ENCODE measurements at places on chromosomes 16 and 17.
A peak's percentile ranks its signal among the peaks of the same experiment; 100 is the strongest.

DNA sequence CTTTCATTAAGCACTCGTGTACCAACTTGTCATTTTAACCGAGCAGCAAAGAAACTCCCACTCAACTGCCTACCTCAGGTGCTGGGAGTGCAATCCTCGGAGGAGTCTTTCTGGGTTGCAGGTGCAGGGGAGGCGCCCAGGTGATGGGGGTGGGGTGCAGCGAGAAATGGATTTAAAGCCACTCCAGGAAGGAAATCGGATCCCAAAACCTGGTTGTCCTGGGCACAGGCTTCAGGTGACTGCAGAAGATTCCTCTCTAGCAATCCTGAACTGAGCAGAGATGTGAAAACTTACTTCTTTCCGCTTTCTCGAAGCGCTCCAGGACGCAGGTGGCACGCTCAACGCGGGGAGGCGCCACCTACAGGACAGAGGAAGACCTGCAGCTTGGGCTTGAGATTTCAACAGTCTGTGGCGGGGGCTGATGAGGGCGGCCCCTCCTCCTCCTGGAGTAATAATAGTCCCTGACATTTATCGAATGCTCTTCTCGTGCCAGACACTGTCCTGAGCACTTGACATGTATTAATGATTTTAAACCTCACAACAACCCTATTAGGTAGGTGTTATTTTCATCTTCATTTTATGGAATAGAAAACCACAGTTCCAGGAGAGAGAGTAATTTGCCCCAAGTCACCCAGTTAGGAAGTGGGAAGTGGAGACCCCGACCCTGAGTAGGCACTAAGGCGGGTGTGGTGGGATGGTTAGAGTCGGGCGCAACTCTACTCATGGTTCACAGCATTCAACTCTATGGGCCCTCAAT lies 27.2 kb upstream of the SKAP1 start:
- DNase-seq = peak; percentile 81

- no peak for DNase-seq
Observed at GRCh38 chr17:10286324-10286723, 86.5 kb downstream of the MYH13 start.

GRCh38 chr16:80990577-80990976 lies 16.1 kb downstream of the CMC2 start:
- DNase-seq = no peak

- DNase-seq = no peak
Observed at GRCh38 chr16:47970291-47970931, 185.4 kb downstream of the ABCC12 start.

GRCh38 chr17:19418251-19418992 lies 7.4 kb downstream of the RNF112 start:
- DNase-seq = peak; percentile 52

DNA sequence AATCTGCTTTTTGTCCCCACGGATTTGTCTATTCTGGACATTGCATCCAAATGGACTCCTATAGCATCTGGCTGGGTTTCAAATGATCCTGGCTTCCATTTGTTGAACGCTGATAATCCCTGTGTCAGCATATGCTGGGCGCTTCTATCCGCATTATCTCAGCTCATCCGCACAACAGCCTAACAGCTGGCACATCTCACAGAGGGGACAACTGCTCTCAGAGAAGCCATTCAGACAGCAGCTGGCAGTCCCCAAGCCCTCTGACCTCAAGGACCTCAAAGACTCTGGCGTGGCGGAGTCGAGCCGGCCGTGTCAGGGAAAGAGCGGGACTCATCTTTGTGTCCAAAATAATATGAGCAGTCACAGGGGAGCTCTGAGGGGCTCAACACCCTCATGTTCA lies 82.3 kb downstream of the NT5M start:
- no peak for DNase-seq

GRCh38 chr17:77631307-77631706 lies 327.2 kb upstream of the TNRC6C start:
- no peak for DNase-seq

DNA sequence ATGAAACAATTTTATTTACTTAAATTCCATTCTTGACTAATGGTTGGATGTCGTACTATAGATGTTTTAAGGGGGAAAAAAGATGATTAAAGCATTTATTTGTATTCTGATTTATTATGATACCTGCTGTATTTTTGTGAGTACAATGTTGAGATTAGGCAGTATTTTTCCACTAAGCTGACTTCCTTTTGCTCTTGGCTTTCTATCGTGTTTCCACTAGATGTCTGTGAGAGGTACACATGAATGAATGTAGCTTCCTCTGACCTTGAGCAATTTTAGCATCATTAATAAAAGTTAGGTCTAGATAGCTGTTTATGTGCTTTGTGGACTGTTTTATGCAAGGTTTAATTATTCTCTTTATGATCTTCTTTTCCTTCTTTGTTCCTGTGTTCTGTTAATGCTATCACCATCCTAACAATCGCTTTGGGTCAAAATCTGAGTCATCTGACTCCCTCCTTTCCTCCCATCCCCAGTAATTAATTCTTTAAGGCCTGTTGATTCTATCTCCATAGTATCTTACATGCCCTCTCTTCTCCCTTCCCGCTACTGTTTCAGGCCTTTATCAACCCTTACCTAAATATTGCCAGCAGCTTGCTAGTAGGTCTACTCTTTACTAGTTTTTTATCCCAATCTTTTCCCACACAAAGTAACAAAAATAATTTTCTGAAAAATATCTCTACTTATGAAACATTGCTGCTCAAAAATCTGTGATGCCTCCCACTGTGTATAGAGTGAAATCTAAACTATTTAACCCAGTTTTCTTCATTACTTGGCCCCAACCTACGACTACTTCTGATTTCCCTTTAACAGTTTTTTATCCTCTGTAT lies 76.0 kb downstream of the VMP1 start:
- no peak for DNase-seq

GRCh38 chr16:24372824-24373223 lies 116.7 kb downstream of the CACNG3 start:
- no peak for DNase-seq

GRCh38 chr16:58051296-58051695 lies 25.7 kb downstream of the MMP15 start:
- DNase-seq = no peak

DNA sequence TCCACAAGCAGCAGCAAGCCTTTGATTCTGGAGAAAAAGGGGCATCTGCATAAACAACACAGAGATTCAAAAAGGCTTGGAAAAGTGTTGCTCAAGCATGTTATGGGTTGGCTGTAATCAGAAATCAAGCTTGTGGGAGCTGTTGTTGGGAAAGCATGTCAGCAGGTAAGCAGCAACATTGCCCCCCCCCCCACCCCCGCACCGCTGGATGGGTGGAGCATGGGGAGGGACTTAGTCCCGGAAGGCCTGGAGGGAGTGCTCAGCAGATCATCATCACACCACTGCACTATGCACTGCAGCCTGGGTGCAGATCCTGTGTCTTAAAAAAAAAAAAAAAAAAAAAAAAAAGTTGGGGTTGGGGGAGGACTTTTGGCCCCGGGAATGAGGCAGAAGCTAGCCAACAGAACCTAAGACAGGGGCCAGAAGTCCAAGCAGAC lies 16.8 kb upstream of the AKAP1 start:
- peak; percentile 11 for DNase-seq

Measured in activated CD4-positive, alpha-beta T cell treated with anti-CD3 and anti-CD28 coated beads for 48 hours (primary cell).